ENCODE measurements at places on chromosomes 6 and 20. TPM values are rescaled to one million over a fixed set of nuclear protein-coding genes. Genes with fewer than 3 reads are reported as not detected.

- H3K27me3 ChIP-seq, result peaks cover 77% of the 10 kb centered on the region
- no peaks in the 10 kb centered on the region for H3K4me1 ChIP-seq
- no peak overlapping the region for H3K27ac ChIP-seq
- H3K36me3 ChIP-seq, result no peaks in the 10 kb centered on the region
- no peak for DNase-seq
- no peak overlapping the region for H3K4me3 ChIP-seq
Measured at GRCh38 chr20:57879779-57880570, 170.2 kb upstream of the PMEPA1 start.

- H3K27me3 ChIP-seq, result no peaks in the 10 kb centered on the region
- DNase-seq, result no peak
- H3K36me3 ChIP-seq, result no peaks in the 10 kb centered on the region
- H3K4me3 ChIP-seq, result no peak overlapping the region
- no peak overlapping the region for H3K27ac ChIP-seq
Measured at GRCh38 chr6:34554291-34555006, 1.7 kb downstream of the SPDEF start.

GRCh38 chr6:34142061-34142998, 3.6 kb downstream of the GRM4 start:
- DNase-seq, result no peak
- no peak overlapping the region for H3K27ac ChIP-seq
- no peaks in the 10 kb centered on the region for H3K36me3 ChIP-seq
- H3K27me3 ChIP-seq, result no peaks in the 10 kb centered on the region
- H3K4me1 ChIP-seq, result no peaks in the 10 kb centered on the region

OR2J3 gene
- not detected for total RNA-seq

- DNase-seq, result peak; percentile 13
- no peaks in the 10 kb centered on the region for H3K4me1 ChIP-seq
- no peak overlapping the region for H3K27ac ChIP-seq
- H3K27me3 ChIP-seq, result no peaks in the 10 kb centered on the region
- H3K36me3 ChIP-seq, result no peaks in the 10 kb centered on the region
Measured at GRCh38 chr6:5112066-5112799, 27.1 kb downstream of the PPP1R3G start.

- no peak overlapping the region for H3K4me3 ChIP-seq
- peaks cover 4% of the 10 kb centered on the region for H3K4me1 ChIP-seq
- DNase-seq, result no peak
- H3K27me3 ChIP-seq, result no peaks in the 10 kb centered on the region
Measured at GRCh38 chr6:157406661-157407060, 25.7 kb downstream of the ZDHHC14 start.

PSMB9 gene
- 8.1 TPM for total RNA-seq

GRCh38 chr6:137641474-137642077, 147.4 kb upstream of the OLIG3 start:
- peaks cover 10% of the 10 kb centered on the region for H3K4me1 ChIP-seq
- no peaks in the 10 kb centered on the region for H3K27me3 ChIP-seq
- H3K36me3 ChIP-seq, result no peaks in the 10 kb centered on the region

GRCh38 chr6:4008324-4009047, 70.5 kb downstream of the FAM217A start:
- H3K27ac ChIP-seq, result no peak overlapping the region
- no peaks in the 10 kb centered on the region for H3K4me1 ChIP-seq
- no peaks in the 10 kb centered on the region for H3K36me3 ChIP-seq

DNA sequence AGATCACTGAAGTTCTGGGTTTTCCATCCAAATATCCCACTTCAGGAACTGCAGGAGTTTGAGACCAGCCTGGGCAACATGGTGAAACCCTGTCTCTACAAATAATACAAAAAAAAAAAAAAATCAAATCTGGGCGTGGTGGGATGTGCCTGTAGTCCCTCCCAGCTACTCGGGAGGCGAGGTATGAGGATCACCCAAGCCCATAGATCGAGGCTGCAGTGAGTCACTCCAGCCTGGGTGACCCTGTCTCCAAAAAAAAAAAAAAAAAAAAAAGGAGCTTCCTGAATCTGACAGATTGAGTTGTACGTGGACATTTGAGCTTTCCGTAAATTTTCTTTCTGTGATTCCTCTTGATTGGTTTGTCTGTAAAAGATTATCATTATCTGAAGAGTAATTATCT, 55.6 kb downstream of the TULP4 start:
- H3K27me3 ChIP-seq, result no peaks in the 10 kb centered on the region
- H3K4me1 ChIP-seq, result no peaks in the 10 kb centered on the region
- no peak overlapping the region for H3K27ac ChIP-seq
- no peak overlapping the region for H3K4me3 ChIP-seq

CAGE1 gene
- total RNA-seq, result 0.20 TPM

OR2H1 gene
- not detected for total RNA-seq

- no peak overlapping the region for H3K27ac ChIP-seq
- peaks cover 4% of the 10 kb centered on the region for H3K4me1 ChIP-seq
- DNase-seq, result no peak
- no peak overlapping the region for H3K4me3 ChIP-seq
- no peaks in the 10 kb centered on the region for H3K27me3 ChIP-seq
- no peaks in the 10 kb centered on the region for H3K36me3 ChIP-seq
Measured at GRCh38 chr6:17886891-17887290, 100.5 kb downstream of the KIF13A start.

GRCh38 chr20:20699144-20699543, 13.3 kb downstream of the RALGAPA2 start:
- H3K27me3 ChIP-seq, result no peaks in the 10 kb centered on the region
- no peaks in the 10 kb centered on the region for H3K4me1 ChIP-seq
- H3K36me3 ChIP-seq, result no peaks in the 10 kb centered on the region
- DNase-seq, result no peak
- H3K4me3 ChIP-seq, result no peak overlapping the region
